NCI-H510A (cell line): ENCODE measurements at places on chromosomes 2 and 18.

DNA sequence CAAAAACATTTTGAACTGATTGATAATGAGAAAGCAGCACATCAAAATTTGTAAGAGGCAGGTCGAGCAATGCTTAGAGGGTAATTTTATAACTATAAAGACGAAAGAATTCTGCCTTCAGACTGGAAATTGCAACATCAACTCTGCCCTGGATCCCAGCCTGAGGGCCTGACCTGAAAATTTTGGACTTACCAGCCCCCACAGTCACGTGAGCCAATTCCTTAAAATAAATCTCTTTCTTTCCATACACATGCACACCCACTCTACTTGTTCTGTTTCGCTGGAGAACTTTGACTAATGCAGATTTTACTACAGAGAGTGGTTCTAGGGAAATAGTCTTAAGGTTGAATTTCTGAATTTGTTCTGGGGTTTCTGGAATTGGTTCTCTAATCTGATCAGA, 14.6 kb upstream of the ACOXL start:
- no peak for DNase-seq

GRCh38 chr2:226118471-226119429, 680.9 kb downstream of the IRS1 start:
- DNase-seq = no peak

GRCh38 chr2:53672881-53673522, 94.6 kb upstream of the CHAC2 start:
- DNase-seq = no peak

DNA sequence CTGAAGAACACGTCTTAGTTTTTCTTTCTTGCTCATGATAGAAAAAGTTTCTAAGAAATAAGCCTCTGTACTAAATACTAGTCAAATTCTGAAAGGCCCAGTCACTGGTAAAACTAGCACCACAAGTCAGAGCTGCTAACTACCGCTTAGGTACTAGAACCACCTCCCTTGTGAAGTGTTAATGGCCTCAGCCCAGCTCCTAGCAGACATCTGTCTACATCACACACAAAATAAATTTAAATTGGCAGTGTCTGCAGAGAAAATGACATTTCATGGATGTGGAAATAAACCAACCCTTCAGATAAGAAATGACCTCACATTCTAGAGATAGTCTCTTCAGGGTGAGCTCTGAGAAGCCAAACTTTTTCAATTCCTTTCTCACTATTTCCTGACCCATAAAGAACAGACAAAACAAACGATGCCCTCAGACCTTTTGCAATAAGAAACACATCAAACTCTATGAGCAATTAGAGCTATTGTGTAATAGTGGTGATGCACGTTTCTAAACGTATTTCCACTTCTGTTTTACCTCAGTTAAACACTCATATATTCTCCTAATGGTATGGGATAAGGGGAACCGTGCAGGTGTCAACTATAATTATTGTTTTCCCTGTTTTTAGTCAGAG, 70.3 kb upstream of the DSG1 start:
- DNase-seq = no peak

DNA sequence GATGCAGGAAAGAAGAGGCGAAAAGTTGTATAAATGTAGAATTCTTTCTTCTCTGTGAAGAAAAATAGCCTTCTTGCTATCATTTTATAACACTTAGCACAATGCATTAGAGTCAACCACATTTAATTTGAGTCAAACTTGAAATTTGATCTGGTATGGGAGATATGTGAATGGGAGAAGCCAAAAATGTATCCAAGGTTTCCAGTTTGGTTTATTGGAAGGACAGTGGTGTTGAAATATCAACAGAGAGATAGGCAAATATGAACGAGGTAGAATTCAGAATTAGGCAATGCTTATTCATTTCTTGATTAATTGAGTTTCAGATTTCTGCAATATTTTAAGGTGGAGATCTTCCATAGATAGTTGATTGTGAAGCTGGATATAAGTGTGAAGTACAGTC, 991.9 kb upstream of the CHAC2 start:
- DNase-seq = no peak

- DNase-seq = no peak
These were observed 193.2 kb upstream of the DDX18 start for GRCh38 chr2:117621326-117621725.

DNA sequence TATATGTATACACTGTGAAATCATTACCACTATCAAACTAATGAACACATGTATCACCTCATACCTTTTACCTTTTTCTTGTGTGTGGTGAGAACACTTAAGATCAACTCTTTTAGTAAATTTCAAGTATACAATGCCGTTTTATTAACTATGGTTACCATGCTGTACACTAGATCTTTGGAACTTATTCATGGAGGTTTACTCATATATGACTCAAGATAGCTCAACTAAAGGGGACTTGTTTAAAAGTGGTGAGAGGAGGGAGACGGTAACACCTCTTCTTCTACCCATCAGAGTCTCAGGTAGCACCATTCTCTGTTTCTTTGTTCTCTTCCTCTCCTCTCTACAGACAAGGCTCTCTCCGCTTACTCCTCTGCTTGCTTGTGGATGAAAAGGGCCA, 36.1 kb upstream of the TMEM178A start:
- DNase-seq = no peak

- no peak for DNase-seq
These were observed 26.9 kb upstream of the GLS start for GRCh38 chr2:190853531-190854383.

- DNase-seq = peak; percentile 62
These were observed 60.4 kb downstream of the FAM161A start for GRCh38 chr2:61793389-61793836.

GRCh38 chr18:48136827-48137373, 206.4 kb upstream of the SMAD2 start:
- DNase-seq = no peak

DNA sequence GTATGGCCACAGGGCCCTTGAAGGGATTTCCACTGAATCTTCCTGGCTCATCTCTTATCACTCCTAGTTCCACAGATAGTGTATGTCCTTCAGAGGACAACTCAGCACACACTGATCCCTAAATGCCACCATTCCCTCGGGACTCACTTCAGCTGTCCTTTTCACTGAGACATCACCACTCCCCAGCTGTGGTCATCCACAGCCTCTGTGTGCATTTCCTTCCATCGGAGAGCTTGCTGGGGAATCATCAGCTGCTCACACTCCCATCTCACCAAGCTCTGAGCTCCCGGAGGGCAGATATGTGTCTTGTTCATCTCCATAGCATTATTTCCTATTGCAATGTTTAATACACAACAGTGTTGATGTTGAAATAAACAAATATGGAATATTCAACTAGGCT, 759.5 kb downstream of the RNF144A start:
- no peak for DNase-seq

DNA sequence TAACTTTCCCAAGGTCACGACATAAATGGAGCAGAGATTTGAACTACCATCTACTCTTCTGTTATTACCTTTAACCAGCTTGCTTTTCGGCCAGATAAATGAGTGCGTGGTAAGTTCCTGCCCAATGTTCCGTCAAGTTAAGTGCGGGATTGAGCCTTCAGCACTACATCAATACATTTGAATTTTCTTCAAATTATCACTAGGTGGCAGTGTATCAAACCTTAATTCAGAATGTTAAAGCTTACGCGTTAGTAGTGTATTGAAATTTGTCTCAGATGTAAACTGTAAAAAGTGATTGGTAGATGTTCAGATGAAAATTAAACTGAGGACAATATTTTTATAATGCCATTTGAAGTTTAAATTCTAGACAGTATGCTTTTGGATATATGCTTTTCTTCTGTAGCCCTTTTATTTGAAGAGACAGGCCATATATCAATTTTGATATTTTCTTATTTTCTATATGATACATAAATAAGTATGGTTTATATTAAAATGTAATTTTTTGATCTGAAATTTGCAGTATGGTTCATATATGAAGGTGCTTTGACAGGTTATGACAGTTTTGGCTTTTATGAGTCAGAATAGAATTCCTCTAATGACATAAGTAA, 681.3 kb downstream of the ADCYAP1 start:
- no peak for DNase-seq

- DNase-seq = no peak
These were observed 198.0 kb downstream of the ALK start for GRCh38 chr2:29723255-29724001.

DNA sequence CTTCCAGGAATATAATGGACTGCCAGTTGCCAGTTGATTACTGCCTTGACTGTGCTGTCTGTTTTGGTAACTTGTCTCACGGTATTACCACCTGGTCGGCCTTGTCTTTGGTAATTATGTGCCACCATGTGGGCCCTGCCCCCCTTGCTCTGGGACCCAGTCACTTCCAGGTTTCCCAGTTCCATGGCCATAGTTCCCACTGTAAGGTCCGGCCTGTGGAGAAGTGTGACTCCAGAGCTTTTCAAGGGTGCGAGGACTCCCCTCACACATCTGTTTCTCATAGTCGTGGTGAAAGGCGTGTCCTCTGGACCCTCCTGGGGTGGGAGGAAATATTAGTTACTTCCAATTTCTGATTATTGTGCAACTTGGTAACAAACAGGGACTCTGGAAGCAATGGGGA, 150.5 kb downstream of the SEPTIN10 start:
- DNase-seq = no peak

GRCh38 chr2:187959821-187960220, 331.9 kb upstream of the GULP1 start:
- DNase-seq = no peak

DNA sequence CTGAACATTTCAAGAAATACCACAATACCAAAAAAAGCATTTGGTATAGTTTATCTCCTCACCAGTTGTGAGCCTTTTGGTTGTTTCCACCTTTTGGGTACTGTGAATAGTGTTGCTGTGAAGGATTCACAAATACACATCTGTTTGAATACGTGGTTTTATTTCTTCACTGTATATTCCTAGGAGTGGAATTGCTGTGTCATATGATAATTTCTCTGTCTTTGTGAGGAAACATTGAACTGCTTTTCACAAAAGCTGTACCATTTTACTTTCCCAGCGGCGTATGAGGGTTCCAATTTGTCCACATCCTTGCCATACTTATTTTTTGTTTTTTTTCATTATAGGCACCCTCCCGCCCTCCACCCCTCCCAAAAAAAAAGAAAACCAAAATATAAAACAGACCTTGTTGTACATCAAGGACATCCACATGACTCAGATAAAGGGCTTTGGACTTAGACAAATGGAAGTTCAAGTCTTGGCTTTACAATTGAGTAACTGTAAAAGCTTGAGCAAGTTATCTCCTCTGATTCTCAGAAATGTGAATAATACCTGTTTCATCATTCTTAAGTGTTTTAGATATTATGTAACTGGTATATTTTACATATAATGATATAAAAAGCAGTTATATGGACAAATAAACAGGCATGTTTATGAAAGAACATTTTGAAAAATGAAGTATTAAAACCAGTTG, 19.0 kb downstream of the UBE2E3 start:
- DNase-seq = no peak

GRCh38 chr2:8488001-8488738, 193.7 kb upstream of the ID2 start:
- DNase-seq = no peak

DNA sequence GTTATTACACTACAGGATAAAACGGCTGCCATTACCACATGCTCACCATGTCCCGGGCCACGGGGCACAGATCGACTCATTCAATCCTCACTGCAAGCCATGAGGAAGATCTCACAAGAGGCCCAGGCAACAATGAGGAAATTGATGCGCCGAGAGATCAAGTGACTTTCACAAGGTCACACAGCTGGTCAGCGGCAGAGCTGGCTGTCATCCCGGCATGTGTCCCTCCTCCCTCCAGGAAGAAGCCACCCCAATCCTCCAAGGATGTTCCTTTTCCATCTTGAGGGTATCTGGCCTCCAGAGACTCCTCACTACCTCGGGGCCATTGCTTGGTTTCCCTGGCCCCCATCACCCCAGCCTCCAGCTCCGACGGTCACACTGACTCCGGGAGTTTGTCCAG, 65.3 kb upstream of the GLI2 start:
- DNase-seq = no peak

- DNase-seq = no peak
These were observed 86.7 kb upstream of the TMEM18 start for GRCh38 chr2:763766-764525.

DNA sequence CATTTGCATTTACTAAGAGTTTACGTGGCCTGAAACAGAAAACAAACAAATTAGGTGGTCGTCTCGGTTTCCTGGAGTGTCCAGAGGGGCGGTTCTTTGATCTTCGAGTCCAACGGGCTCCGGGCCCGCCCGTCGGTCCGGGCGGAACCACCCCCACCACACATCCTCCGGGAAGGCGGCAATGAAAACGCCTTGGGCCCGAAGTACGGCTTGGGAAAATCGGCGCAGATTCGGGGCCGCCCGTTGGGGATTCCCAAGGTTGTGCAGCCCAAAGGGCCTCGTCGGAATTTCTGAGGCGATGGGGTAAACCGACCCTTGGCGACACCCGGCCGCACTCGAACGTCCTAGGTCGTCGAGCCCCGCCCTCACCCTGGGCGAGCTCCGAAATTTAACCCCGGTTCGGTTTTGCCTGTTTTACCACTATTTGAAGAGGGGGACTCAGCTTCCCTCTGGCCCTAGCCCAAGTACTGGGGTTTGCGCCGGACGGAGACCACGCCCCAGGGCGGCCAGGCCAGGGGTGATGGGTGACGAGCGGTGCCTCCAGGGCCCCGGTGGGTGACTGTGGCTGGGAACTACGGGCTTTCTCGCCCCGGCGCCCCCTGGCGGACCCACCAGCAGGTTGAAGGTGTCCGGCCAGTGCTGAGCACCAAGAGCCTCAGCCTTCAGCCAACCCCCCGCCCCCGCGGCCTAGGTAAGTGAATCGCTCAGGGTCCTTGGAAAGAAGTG, 1.9 kb upstream of the CFAP53 start:
- peak; percentile 1 for DNase-seq

DNA sequence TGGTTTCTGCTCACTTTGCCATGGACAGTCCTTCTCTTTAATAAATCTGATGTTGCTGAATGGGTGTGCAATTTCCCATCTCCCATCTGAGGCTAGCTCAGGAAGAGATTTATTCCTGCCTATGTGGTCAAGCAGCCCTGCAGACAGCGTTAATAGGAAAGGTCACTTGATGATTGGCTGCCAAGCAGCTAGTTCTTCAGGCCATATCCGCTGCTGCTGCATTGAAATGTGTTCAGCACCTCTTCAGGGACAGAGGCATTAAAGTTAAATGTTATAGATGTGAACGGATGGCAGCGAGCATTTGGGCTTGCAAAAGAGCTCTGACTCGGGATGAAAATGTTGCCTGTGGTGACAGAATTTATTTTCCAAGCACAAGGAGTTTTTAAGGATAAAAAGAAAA, 474.2 kb downstream of the PIK3C3 start:
- DNase-seq = no peak

DNA sequence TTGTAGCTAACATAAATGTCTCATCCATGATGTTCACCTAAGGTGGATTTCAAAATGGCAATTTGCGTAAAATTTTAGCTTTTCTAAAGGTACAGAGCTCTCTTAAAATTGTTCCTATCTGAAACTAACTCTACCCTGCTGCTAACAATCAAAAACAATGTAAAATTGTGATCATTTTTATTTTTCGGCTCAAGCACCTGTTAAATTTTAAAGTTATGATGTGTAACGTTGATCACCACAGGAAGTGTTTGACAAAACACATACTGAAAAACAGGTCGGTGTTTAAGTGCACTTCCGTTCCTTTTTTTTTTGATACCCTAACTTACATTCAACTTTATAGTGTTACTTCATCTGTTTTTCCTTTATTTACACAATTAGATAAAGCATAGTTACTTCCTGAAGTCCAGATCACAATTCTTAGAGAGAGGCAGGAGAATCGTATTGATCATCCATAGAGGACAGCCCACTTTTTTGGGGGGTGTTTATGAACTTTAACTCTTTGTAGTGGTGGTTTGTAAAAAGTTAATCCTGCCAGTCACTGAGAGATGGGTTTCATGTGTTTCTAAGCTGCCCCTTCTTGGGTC, 6.0 kb upstream of the NCK2 start:
- DNase-seq = no peak
